A172 (cell line): ENCODE measurements at places on chromosomes 4 and X. TPM values are rescaled to one million over a fixed set of nuclear protein-coding genes. Genes with fewer than 3 reads are reported as not detected.

The EPGN gene
- total RNA-seq = not detected in 2 replicates

The NUP62CL gene
- 1.4 and 3.8 TPM in 2 replicates for total RNA-seq

The STAP1 gene
- not detected in 2 replicates for total RNA-seq

The OPHN1 gene
- 2.7 and 4.0 TPM in 2 replicates for total RNA-seq

The AR gene
- 3.6 and 3.7 TPM in 2 replicates for total RNA-seq

The ATP8A1 gene
- not detected in 2 replicates for total RNA-seq

The NEUROG2 gene
- not detected in 2 replicates for total RNA-seq

The PRPS2 gene
- 60.9 and 80.7 TPM in 2 replicates for total RNA-seq

The BMPR1B gene
- total RNA-seq = 0.05 TPM in 1 of 2 replicates, not detected in the other

The PPEF1 gene
- total RNA-seq = 0.05 TPM in 1 of 2 replicates, not detected in the other

The SLC2A9 gene
- not detected in 2 replicates for total RNA-seq

The GPR78 gene
- 0.12 and 0.59 TPM in 2 replicates for total RNA-seq

The RTL9 gene
- 0.02 and 0.03 TPM in 2 replicates for total RNA-seq

The INPP4B gene
- total RNA-seq = 31.8 and 42.4 TPM in 2 replicates

The SLC4A4 gene
- not detected in 2 replicates for total RNA-seq
